Stimulated activated CD4-positive, alpha-beta T cell treated with anti-CD3 and anti-CD28 coated beads, Interleukin-2, amount 100 ng/mL, for 4 hours (primary cell): ENCODE measurements at places on chromosomes 6 and 20.

DNA sequence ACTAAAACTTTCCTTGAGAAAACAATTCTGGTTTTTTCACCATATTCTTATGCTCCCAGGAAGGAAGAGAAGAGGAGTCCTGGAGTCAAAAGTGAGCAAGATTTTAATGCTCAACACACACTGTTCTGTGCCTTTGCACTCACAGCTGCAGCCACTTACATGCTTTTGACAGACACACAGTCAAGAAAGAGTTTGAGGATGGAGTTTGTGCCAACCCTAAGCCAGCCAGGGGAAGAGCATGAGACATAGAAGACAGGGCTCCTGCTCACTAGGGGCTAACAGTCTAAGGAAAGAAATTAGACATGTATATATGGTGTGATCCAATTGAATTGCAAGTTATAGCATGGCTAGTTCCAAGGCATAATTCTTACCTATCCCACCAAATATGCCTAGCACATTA, 37.1 kb upstream of the IL17A start:
- DNase-seq: no peak

- DNase-seq: no peak
Measured at GRCh38 chr6:111757342-111757741, 115.9 kb downstream of the FYN start.

DNA sequence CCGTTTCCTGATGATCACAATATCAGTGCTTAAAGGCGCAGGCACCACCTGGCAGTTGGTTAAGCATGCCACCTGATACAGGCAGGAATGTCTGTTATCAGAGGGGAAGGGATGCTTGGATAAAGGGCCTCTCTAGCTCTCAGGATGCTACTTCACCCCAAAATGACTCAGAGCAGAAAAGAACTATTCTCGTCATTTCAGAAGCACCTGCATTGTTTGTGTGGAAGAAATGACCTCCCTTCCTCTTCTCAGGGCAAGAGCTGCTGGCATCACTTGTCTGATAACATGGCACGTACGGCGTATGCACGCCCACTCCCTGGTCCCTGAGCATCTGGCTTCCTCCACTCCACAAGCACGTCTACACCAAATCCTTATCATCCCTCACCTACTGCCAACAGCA, 47.3 kb downstream of the ATP9A start:
- no peak for DNase-seq

DNA sequence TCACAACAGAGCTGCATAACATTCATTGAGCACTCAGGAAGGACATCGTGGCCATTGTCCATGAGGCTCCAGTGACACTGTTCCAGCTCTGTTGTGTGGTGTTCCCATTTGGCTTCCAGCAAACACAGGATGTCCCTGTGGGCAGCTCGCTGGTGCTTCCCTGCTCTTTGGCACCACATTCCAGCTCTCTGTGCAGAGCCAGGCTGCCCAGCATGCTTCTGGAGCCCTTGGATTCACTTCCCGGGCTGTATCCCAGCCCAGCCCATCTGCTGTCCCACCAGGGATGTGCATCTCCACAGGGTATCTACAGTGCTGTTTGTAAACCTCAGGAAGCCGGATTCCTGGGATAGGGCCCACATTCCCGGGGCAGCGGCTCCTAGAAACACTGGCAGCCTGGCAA, 57.2 kb downstream of the CTCFL start:
- DNase-seq: no peak

DNA sequence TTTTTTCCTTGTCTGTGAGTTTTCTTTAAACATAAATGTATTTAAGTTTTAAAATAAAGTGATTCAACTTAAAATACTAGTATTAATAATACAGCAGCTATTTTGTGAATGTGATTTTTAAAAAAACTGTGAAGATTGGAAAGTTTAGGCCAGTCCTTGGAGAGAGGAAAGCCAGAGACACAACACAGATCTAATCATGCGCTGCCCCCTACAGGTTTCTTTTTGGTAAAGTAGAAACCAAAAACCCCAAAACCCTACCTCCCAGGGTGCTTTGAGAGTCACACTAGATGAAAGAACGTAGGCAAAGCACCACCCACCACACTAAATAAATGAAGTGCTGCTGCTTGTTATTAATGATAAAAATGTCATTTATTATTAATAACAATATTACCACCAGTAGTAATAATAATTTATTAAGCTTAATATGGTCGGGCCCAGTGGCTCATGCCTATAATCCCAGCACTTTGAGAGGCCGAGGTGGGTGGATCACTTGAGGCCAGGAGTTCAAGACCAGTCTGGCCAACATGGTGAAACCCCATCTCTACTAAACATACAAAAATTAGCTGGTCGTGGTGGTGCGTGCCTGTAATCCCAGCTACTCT, 33.7 kb downstream of the SLC9A8 start:
- peak; percentile 46 for DNase-seq

GRCh38 chr20:19713822-19714578, 44.1 kb upstream of the RIN2 start:
- no peak for DNase-seq

DNA sequence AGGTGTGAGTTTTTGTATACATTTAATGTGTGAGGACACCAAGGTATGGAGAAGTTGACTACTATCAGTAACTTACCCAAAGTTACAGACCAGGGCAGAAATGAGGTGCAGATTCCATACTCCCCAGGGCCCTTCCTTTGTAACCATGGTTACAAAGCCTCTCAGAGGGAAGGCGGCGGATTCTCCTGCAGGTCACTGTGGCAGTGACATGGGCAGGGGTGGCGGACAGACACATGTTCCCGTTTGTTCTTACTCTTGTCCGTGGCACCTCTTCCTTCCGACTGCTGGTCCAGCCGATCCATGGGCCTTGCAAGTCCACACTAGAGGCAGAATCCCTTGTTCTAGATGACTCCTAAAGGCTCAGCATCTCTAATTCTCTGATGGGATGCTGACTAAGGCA, 43.0 kb downstream of the PDYN start:
- no peak for DNase-seq

DNA sequence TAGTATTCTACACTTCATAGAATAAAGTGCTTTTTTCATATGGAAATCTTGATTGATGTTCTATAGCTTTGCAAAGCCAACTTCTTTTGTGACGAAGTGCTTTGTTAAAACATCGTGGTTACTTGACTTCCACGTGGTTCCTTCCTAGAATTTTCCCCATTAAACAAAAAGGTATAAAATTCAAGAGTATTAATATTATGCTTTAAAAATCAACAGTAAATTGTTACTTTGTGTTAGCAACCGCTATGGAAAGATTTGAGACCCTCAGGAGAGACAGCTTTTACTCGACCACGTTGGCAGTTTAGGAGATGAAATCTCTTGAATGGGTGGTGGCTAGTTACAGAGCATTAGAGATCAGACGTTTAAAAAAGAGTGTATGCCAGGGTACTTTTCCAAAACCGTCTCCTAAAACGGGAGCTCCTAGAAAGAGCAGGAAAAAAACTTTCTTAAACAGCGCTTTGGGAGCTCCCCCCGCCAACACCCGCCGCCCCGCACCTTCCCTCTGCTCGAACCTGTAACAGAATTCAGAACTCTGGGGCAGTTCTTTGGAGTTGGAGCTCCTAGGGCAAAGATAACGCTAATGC, 920 bp downstream of the GJA1 start:
- DNase-seq: no peak

- DNase-seq: no peak
Measured at GRCh38 chr6:31940256-31940664, 5.6 kb upstream of the CFB start.
